Tongue (tissue), 3 donors: ENCODE measurements at places on chromosomes 16 and 17. TPM values are rescaled to one million over a fixed set of nuclear protein-coding genes. Genes with fewer than 3 reads are reported as not detected.

ZFP3 gene
- 9.5 TPM for total RNA-seq

TBC1D26 gene
- not detected for total RNA-seq

DOC2B gene
- 5.0 TPM for total RNA-seq

ZNF287 gene
- total RNA-seq = 6.7 TPM

WDR45B gene
- 60.1 TPM for total RNA-seq

RNF112 gene
- total RNA-seq = 3.2 TPM

RNF227 gene
- 12.5 TPM for total RNA-seq

DLX4 gene
- total RNA-seq = 1.2 TPM

CSH2 gene
- not detected for total RNA-seq

MT1M gene
- total RNA-seq = 1.7 TPM

TEKT1 gene
- total RNA-seq = not detected

DPEP2 gene
- 12.1 TPM for total RNA-seq

XAF1 gene
- 19.7 TPM for total RNA-seq

GRCh38 chr17:50963139-50963538 lies 97.0 kb upstream of the TOB1 start:
- DNase-seq = no peak

GRCh38 chr17:40350689-40351358 lies 13.7 kb downstream of the GJD3 start:
- peak; percentile 92 for DNase-seq

DNA sequence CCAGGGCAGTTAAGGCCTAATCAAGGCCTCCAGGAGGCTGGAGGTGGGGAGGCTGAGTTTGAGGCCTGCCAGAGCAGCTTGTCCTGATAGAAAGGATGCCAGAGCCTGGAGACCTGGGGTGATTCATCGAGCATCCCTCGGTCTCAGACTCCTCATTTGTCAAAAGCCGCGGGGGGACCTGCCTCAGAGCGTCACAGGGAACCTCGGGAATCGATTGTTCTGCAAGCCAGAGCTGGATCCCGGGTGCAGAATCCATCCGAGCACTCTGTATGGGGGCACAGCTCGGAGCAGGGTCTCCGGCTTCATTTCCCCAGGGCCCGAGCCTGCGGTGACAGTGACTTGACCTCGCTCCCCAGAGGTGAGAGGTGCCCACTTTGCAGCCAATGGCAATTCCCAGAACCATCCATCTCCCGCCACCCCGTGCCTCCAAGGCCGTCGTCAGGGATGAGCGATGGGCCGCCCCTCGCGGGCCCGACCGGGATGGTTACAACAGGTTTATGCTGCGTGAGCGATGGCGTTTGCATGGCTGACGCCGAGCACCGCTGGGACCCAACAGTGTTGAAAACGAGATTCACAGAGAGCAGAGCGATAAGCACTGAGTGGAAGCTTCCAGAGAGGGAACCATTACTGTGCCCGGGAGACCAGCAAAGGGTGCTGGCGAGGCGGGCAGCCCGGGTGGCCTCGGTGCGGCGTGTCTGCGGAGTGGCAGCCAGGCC lies 117.1 kb upstream of the GSE1 start:
- DNase-seq = no peak

DNA sequence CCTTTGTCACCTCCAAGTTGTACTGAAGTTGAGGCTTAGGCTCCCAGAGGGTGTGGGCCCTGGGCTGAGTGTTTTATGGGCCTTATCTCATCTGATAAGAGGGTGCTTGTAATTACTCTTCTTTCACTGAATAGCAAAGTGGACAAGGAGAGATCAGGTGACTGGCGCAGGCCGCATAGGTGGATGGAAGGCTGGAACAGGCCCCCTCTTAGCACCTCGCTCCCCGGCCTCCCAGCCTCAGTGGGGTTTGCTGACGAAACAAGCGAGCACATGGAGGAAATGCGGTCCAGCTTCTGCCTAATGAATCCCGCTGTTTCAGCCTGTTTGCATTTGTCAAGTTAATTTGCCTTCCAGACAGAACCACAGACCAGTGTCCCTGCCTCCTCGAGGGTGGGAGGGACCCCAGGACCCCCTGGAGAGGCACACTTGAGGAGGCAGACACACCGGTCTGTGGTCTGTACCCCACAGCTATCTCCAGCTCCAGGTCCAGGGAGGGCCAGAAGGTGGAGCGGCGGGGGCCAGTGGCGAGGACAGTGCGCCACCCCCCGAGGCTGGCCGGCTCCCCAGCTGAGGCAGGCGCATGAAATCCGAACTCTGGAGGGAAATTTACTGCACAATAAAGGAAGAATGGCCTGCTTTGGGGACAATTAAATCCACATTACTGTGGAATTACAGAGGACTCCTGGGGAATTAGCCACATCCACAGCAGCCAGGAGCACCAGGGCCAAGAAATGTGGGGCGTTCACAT lies 123.4 kb downstream of the NTN1 start:
- no peak for DNase-seq

- DNase-seq = no peak
Measured at GRCh38 chr17:67585077-67585602, 132.6 kb upstream of the NOL11 start.

GRCh38 chr17:18344021-18344420 lies 19.3 kb downstream of the SHMT1 start:
- DNase-seq = no peak

DNA sequence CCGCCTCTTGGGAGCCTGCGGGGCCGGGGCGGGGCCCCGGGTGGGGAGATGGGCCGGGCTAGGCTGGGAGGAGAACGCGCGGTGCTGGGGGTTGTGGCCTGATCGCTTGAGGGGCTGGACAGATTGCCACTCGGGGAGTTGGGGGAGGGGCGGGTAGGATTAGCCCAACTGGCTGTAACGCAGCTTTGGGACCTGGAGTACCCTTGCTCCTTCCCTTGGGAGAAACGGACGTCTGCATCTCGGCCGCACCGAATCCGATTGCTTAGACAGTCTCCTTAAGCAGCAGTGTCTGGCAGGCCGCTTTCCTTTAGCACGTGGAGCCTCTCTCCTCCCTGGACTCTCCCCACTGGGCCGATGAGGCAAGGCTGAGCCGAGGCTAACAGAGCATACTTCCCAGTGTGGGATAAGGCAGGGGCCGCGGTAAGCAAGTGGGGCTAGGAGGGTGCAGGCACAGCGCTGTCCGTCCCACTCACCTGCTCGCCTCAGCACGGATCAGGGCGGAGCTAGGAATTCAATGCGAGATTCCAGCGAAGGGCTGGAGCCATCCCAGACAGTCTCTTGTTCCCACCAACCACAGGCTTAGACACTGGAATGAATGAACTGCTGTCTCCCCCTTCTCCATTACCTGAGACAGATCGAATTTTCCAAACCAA lies 540 bp upstream of the ACLY start:
- DNase-seq = no peak

GRCh38 chr17:78361225-78361701 lies 1.4 kb upstream of the SOCS3 start:
- DNase-seq = no peak

GRCh38 chr16:87044829-87045228 lies 272.4 kb downstream of the C16orf95 start:
- no peak for DNase-seq

- no peak for DNase-seq
Measured at GRCh38 chr16:49439676-49440075, 66.1 kb downstream of the C16orf78 start.

DNA sequence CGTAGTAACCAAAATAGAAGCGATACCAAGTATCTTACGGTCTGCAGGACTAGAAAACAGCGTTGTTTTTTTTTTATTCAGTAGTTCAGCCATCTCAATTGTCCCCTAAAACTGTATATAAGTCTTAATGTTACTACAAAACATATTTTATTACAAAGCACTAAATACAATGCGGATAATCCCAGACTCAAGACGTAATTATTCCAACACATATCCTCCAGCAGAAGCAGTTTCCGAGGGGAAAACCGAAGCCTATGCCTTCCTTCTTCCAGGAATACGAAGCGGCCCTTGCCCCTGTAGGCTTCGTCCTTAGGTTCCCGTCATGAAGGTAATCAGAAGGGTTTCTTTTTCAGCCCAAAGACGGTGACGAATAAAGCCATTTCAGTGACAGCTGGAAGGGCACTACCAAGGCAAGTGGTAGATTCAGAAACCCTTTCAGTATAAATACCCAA lies 2.3 kb downstream of the TMEM107 start:
- no peak for DNase-seq

DNA sequence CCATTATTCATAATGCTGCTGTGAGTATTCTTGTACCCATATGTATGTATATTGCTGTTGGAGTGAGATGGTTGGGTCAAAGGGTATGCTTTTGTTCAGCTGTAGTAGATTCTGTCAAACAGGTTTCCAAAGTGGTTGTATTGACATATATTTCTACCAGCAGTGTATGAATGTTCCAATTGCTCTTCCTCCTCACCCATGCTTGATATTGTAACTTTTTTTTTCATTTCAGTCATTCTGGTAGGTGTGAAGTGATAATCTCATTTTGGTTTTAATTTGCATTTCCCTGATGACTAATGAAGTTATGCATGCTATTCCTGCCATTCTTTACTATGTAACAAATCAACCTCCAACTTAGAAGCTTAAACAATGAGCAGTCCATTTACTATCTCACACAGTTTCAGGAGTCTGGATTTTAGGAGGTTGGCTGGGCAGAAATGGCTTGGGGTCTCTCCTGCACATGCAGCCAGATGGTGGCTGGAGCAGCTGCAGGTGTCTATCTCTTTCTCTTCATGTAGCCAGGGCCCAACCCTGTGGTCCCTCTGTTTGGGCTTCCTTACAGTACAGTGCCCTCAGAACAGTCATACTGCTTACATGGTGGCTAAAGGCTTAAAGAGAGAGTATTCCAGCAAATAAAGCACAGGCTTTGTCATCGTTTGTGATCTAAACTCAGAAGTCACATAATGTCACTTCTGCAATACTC lies 21.2 kb downstream of the ERAL1 start:
- DNase-seq = no peak

DNA sequence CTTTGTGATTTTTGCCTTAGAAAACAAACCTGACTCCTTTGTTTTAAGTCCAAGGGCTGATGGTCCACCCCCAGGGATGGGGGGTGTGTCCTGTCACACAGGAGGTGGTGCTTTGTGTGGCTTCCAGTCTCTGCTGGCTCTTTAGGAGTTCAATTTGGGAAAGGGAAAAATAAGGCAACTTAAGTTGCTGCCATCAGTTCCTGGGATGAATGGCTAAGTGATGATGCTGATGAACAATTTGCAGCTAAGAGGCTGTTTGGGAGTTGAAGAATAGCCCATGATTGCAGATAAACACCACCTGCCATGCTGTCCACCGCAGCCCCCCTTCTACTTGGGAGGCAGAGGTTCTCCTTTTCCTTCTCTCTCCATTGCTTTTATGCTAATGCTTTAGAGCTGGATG lies 40.2 kb downstream of the ARL4D start:
- DNase-seq = no peak

DNA sequence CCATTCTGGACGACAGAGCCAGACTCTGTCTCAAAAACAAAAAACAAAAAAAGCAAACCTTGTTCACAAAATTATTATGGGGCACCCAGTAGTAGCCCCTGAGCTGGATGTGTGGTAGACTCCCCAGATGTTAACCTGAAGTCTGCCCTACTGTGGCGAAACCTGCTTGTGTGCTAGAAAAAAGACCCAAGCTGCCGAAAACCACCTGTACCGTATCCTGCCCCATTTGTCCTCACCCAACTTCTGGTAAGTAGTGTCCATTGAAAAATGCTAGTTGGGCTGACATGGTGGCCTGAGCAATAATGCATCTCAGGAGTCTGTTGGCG lies 9.1 kb downstream of the RMI2 start:
- no peak for DNase-seq

DNA sequence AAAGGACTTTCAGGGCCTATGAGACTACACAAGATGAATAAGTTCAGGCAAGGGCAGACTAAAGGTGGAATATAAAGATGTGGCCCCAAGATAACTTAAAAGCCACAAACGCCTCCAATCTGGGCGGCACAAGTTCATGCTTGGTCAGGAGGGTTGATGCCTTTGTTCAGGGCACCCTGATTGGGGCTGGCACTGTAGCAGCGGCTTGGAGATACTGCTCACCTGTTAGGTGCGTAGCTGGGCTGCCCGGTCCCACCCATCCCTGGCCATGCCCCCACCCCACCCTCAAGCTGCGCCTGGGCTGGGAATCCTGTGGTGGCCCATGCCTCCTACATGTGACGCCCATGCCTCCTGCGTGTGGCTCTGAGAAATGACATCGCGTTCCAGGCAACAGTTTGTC lies 12.5 kb upstream of the SLC13A2 start:
- DNase-seq = no peak

DNA sequence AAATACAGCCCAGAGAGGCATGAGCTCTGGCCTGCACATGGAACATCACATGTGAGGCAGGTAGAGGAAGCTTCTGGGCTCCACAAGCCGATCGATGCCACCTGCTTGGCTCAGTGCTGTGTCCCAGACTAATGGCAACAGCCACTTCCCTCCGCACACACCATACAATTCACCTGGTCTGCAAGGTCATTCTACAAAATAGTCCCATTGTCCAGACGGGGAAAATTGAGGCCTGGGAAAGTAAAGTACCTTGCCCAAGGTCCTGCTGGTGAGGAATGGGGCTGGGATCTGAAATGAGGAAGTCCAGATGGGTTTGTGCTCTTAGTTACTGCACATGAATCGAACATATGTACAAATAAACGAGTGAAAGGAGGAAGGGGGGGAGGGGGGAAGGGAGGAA lies 88.0 kb downstream of the LITAF start:
- no peak for DNase-seq

DNA sequence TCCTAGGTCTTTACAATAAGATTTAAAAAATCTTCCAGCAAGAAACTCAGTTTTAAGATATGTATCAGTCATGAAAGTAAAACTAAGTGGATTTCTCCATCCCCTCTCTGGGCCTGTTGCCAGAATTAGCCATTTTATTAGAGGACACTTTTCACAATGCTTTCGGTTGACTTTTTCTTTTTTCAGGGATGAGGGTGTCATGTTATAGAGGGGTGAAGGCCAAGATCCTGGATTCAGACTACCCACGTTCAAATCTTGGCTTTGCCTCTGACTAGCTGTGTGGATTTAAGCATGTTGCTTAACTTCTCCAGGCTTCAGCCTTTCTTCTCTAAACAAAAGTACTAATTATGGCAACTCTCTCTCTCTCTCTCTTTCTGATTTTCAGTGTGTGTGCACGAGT lies 111.7 kb upstream of the COX10 start:
- no peak for DNase-seq

- DNase-seq = no peak
Measured at GRCh38 chr17:41919840-41920579, 1.3 kb upstream of the ACLY start.
